ENCODE measurements at places on chromosomes 12 and 14.

DNA sequence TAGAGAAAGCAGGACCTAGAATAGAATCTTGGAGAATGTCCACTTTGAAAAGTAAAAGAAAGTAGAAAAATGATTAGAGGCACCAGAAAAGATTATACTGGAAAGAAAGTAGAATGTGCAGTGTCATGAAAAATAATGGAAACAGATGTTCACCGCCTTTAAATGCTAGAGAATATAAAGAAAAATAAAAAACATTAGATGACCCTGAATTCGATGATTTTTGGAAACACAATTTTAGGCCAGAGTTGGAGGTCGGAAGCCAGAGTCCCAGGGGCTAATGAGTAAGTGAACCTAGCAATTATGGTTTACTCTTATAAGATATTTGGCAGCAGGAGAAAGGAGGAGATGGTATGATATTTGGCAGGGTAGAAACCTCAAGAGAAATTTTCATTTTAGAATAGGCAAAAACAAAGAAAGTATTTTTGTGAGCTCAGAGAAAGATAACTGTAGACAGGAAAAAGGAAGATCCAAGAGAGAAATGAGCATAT lies 37.7 kb downstream of the GYS2 start:
- DNase-seq: no peak

DNA sequence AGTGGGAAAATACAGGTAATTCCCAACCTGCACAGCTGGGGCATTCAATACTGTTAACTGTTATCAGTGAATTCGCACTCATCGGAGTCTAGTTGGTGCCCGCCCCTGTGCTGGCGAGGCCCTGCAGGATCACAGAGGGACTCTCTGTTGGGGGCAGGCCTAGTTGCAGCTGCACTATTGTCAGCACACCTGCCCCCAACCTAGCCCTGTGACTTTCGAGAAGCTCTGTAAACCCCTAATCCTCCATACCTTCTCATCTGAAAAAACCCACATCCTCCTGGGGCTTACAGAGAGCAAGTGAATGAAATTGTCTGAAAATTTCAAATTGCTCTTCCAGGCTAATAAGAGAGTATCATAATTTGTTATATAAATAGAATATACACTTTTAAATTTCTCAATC lies 132.2 kb upstream of the NUDT4 start:
- peak; percentile 54 for DNase-seq

- no peak for DNase-seq
Observed at GRCh38 chr12:89960607-89961394, 252.2 kb upstream of the ATP2B1 start.

DNA sequence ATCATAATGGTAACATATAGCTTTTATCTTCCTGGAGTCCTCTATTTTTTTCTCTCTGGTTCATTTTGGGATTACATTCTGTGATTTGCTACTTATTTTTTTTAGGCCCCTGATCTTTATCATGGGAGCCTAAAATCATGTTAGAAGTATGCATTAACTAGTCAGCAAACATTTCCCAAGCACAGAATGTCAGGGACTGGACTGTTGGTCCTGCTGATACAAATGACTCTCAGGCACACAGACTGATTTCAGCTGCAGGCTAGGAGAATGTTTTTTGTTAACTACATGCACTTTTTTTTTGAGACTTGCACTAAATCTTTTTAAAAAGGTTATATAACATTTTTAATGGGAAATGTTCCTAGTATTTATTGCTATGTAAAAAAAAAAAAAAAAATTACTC lies 131.1 kb downstream of the ACSS3 start:
- DNase-seq: no peak

GRCh38 chr12:92533280-92533890 lies 169.4 kb upstream of the PLEKHG7 start:
- no peak for DNase-seq

DNA sequence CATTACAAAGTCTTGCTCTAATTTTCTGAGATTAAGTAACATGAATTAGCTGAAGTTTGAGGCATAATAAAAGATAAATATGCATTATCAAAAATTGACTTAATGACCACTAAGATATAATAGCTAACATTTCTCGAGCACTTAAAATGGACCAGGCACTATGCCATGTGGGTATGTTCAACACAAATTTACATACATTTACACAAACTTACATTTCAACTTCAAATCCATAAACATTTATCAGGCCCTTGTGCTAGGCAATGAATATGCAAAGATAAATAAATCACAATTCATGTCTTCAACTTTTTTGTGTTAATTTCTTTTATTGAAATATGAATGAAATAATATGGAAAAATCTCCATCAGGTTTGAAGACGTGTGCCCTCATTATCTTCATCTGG lies 108.7 kb downstream of the GAS2L3 start:
- no peak for DNase-seq

GRCh38 chr12:58575256-58575655 lies 345.0 kb downstream of the LRIG3 start:
- DNase-seq: no peak

- DNase-seq: no peak
Observed at GRCh38 chr12:67512061-67512460, 136.5 kb upstream of the DYRK2 start.

DNA sequence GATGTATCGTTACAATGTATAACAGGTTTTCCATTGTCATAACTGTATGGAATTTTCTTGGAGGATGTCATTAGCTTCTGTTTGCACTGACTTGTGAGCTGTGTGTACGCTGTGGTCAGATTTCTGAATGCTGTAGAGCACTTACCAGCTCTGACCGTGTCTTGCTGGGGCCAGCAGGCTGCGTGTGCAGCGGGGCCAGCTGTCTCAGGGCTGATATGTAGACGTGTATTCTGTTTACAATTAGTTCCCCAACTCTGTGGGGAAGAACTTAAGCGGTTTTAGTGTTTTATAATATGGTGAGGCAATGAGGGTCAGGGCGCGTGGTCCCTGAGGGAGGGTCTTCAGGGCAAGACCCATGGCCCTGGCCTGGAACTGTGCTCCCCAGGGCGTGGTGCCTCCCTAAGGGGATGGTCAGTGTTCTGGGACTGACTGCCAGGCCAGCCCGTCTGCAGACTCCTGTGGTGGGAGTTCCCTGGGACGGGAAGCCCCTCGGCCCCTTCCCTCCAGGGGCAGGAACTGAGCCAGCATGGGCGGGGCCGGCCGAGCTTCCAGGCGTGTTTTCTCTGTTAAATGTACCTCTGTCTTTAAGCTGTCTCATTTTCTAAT lies 18.7 kb downstream of the XRCC3 start:
- DNase-seq: no peak

DNA sequence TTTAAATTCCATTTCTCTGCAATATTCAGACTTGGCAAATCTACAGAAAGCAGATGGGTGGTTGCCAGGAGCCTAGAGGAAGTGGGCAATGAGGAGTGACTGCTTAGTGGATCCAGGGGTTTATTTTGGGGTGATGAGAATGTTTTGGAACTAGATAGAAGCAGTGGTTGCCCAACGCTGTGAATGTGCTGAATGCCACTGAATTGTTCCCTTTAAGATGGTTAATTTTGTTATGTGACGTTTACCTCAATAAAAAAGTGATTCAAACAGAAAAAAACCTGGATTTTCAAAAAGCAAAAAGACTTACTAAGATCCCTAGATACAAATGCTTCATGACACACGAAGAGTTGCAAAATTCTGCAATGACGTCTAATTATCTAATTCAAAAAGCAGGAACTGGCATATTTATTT lies 34.2 kb downstream of the DAO start:
- DNase-seq: no peak

- no peak for DNase-seq
Observed at GRCh38 chr12:100348657-100349454, 8.0 kb upstream of the SLC17A8 start.

DNA sequence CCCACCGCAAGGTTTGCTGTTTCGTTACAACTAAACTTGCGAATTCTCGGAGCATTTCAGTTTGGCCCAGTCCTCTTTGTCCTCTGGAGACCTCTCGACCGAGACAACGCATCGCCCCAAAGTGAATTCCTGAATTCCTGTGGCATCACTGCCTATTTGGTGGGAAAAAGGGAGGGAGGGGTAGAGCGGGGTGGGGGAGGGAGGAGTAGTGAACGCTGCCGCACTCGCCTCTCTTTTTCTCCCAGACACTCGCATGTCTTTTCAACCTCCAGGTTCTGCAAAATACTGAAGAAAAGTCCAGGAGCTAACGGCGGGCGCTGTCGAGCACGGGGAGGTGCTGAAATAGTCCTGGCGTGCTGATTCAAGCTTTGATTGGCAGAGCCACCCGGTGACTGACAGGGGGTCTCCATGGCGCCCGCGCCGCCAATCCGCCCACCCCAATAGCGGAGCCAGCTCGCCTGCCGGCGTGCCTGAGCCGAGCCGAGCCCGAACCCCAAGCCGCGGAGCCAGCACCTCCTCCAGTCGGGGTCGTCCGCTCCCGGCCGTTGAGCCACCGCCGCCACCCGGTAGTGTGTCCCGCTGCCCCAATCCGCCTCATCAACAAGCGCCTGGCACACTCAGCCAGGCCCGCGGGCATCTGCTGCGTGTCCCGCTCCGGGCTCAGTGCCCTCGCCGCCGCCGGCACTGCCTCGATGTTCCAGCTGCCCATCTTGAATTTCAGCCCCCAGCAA lies at the start of gene SIX6:
Gene SIX6, plus strand, starts transcription at position 440 of the 731 bp plus-strand sequence. Its CDS starts 253 bp downstream, at position 693.
- DNase-seq: no peak

DNA sequence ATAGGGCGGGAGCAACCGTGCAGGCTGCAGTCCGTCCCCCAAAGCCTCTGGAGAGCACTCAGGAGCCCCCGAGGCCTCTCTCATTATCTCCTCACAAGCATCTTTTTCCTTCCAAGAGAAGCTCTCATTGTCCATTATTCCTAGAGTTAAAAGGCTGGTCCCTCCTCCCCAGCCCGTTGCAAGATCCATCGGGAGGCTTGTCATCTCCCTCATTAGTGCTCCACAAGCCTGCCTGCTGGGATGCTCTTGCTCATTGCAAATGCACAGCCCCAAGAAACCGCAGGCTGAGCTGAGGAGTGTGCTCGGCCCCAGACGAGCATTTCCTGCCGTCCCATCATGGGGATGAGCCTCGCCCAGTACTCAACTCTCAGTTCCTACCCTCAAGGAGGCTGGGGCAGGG lies 23.3 kb downstream of the NUAK1 start:
- no peak for DNase-seq

DNA sequence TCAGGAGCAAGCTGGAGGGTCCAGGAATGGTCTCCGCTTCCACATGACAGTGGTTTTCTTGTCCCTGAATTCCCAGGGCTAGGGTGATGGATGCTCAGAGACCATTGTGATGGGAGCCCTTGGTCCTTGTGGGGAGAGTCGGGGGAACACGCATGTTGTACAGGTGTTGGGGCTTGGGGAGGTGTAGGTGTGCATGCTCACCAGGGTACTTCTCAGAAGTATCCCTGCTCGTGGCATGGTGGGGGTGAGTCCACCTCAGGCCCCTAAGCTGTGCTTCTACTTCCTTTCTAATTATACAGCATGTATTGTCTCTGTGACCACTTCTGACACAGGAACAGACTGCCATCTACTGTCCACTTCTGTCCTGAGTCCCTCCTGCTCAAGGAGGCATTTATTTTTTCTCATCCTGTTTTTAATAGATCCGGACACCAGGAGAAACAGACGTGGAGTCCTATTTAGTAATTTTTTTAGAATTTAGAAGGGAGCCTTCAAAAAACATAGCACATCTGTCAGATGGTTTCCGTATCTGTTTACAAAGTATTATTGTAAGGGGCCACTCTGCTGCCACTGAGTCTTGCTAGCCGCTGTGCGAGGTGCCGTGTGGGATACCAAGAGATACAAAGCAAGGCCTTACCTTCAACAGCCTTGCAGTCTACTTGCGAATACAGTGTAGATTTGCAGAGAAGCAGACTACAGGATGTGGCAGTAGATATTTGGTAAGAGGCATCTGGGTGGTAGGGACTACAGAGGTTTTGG lies 10.5 kb downstream of the NTF3 start:
- no peak for DNase-seq

DNA sequence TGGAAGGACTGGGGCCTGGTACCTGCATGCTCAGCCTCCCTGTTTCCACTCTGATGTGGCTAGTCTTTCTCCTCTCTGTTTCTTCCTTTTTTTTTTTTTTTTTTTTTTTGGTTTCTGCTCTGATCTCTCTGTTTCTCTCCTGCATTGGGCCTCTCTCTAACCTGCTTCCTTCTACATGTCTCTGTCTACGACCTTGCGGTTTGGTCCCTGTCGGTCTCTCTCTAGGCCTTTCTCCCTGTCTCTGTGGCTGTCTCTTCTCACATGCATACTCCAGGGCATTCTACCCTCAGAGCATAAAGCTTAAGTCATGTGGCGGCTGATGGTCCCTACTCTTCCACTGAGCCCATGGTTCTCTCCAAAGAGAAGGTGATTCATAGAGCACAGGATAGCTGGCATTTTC lies 1096.6 kb downstream of the BCL11B start:
- DNase-seq: peak; percentile 56

DNA sequence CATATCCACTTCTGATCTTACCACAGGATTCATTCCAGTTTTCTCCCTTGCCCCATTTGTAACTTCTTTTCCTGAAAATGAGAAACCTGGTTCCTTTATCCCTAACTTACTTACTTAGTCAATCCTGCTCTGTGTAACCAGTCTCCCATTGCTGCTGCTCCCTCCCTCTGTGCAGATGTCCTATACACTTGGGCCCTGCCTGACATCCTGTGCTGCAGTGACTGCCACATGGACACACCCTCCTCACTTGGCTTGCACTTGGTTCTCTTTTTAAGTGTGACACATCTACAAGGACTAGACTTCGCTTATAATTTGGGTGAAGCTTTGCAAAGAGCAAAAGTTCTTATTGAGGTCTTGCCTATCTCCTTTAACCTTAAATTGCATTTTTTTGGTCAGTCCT lies 51.4 kb downstream of the FGD4 start:
- no peak for DNase-seq

GRCh38 chr14:75977582-75977943 lies 4.2 kb downstream of the TGFB3 start:
- DNase-seq: no peak

GRCh38 chr12:70427611-70428010 lies 61.5 kb downstream of the KCNMB4 start:
- DNase-seq: no peak

GRCh38 chr14:30541318-30541717 lies 17.6 kb upstream of the G2E3 start:
- DNase-seq: no peak

DNA sequence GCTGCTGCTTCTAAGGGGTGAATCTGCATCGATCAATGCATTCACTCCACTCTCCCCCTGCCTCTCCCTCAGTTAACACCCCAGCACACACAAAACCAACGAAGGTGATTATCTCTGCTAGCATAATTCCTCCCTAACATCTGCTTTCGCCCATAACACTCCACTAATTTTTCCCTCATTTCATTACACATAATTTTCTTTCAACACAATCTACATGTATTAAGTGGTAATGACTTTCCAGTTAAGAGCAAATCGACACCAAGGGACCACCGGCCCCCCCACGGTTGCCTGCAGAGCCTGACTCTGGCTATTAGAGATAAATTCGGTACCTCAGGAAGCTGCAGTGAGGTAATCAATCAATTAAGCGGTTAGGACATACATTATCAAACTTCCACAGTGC lies 1115.6 kb downstream of the BCL11B start:
- no peak for DNase-seq

- no peak for DNase-seq
Observed at GRCh38 chr12:95435355-95435754, 38.6 kb upstream of the METAP2 start.

GRCh38 chr12:54033980-54034784 lies 1.3 kb downstream of the HOXC5 start:
- DNase-seq: no peak

Data from CD4-positive, alpha-beta T cell treated with Interleukin-6 for 4 hours (primary cell).